ENCODE measurements at places on chromosomes 1 and 21. TPM values are rescaled to one million over a fixed set of nuclear protein-coding genes. Genes with fewer than 3 reads are reported as not detected.

- no peak for ATAC-seq
Measured at GRCh38 chr1:112589766-112590165, 29.2 kb downstream of the ST7L start.

- ATAC-seq: no peak
Measured at GRCh38 chr1:204115116-204115515, 36.7 kb downstream of the ETNK2 start.

DNA sequence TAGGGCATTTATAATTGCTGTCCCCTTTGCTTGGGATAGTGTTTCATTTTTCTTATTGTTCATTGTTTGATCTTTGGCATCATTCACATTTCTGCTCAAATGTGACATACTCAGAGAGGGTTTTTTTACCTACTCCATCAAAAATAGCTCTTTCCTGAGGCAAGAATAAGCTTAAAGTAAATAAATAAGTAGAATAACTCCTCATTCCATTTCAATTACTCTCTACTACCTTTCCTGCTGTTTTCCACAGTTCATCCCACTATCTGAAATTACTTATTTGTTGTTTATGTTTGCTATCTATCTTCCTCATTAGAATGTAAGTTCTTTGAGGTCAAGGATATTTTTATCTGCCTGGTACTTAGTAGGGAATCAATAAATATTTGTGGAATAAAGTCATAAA, 119.9 kb downstream of the LRRC40 start:
- ATAC-seq: no peak

DNA sequence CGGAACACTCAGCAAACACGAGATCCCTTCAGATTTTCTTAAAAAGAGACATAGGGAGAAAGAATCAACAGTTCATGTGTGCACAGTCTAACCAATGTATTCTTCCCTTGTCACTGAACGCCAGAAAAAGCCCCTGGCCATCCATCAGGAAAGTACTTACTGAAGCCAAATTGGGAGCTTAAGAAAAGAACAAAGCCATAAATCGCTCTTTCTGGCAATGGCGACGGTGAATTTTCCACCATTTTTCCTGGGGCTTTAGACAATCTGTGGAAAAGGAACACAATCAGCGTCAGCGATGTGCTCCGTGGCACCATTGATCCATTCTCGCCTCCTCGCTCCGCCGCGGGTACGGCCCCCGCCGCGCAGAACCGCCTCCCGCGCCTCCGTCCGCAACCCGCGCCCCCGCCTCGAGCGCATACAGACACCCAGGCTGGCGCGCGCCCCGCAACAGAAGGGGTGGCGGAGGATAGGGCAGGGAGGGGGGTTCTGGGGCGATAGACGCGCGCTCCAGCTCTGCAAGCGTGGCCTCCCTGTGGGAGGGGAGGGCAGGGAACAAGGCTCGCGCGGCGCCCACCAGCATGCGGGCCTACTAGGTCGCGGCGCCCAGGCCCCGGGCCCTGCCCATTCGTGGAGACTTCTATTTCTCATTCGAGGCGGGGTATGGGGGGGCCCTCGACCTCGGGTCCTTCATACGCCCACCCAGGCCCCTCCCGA, 440 bp downstream of the PIGP start:
- ATAC-seq: peak; percentile 70

The OBSCN gene
- 1.7 TPM for total RNA-seq

DNA sequence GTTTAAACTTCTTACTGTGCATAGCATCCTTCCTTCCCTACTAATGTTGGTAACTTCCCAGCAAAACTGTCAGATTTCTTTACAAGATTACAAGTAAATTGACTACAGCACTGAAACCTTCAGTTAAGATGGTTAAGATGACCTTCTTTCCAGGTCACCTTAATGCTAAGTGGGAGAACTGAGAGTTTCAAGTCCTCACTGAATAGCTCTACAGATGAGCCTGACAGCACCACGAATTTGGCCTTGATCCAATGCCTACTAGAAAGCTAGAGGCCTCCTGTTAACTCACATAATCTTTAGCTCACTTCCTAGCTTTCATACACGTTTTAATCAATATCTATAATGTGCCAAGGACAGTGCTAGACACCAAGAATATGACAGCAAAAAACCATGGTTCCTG, 276.0 kb upstream of the PLD5 start:
- ATAC-seq: no peak

The RPS27 gene
- 2,543 TPM for total RNA-seq

The PROX1 gene
- 0.15 TPM for total RNA-seq

- no peak for ATAC-seq
Measured at GRCh38 chr1:33986390-33987095, 122.7 kb downstream of the HMGB4 start.

The GOLT1A gene
- 0.49 TPM for total RNA-seq

The TMEM200B gene
- total RNA-seq: 0.43 TPM

The IL10 gene
- not detected for total RNA-seq

DNA sequence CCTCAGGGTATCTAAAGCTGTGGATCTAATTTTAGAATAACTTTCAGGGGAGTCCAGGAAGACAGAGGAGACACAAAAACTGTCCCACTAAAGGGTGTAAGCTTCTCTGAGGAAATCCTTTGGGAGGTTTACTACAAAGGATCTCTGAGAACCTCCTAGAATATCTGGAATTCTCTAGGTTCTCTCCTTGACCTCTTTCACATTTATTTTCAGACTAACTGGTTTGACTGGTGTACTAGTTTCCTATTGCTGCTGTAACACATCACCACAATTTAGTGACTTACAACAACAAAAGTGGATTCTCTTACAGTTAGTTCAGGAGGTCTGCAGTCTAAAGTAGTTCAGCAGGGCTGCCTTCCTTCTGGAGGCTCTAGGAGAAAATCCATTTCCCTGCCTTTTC, 175.3 kb upstream of the KIAA0040 start:
- ATAC-seq: no peak
